ENCODE measurements at places on chromosomes 1 and 21. TPM values are rescaled to one million over a fixed set of nuclear protein-coding genes. Genes with fewer than 3 reads are reported as not detected.

SYT14 gene
- not detected for polyA plus RNA-seq

SPRR2A gene
- not detected for polyA plus RNA-seq

C1orf226 gene
- 16.9 TPM for polyA plus RNA-seq

KIF14 gene
- 0.13 TPM for polyA plus RNA-seq

F5 gene
- polyA plus RNA-seq = 106 TPM

CDK18 gene
- polyA plus RNA-seq = 2.4 TPM

ACTL8 gene
- polyA plus RNA-seq = not detected

HTR6 gene
- polyA plus RNA-seq = not detected

CD5L gene
- 7.9 TPM for polyA plus RNA-seq

CYP4A11 gene
- 582 TPM for polyA plus RNA-seq

SOX13 gene
- 7.8 TPM for polyA plus RNA-seq

POFUT2 gene
- polyA plus RNA-seq = 3.3 TPM

GCSAML gene
- polyA plus RNA-seq = not detected

C1orf53 gene
- polyA plus RNA-seq = 10.4 TPM

ELF3 gene
- 22.2 TPM for polyA plus RNA-seq

GIPC2 gene
- polyA plus RNA-seq = 7.9 TPM

GBP5 gene
- 1.5 TPM for polyA plus RNA-seq

APP gene
- polyA plus RNA-seq = 24.9 TPM

HRNR gene
- polyA plus RNA-seq = not detected

SESN2 gene
- polyA plus RNA-seq = 10.7 TPM

TTC34 gene
- 0.08 TPM for polyA plus RNA-seq

FOXD2 gene
- polyA plus RNA-seq = not detected

SEC22B gene
- 17.2 TPM for polyA plus RNA-seq

CA14 gene
- 2.0 TPM for polyA plus RNA-seq

ZNF593OS gene
- polyA plus RNA-seq = 0.32 TPM

ANKRD34A gene
- 0.06 TPM for polyA plus RNA-seq

CIART gene
- polyA plus RNA-seq = 2.0 TPM

DUSP23 gene
- 192 TPM for polyA plus RNA-seq

MFSD2A gene
- polyA plus RNA-seq = 257 TPM

RGS5 gene
- polyA plus RNA-seq = 4.7 TPM

MRAP gene
- polyA plus RNA-seq = not detected

ADGRB2 gene
- polyA plus RNA-seq = 0.05 TPM

FBXO28 gene
- polyA plus RNA-seq = 6.7 TPM

DCST1 gene
- not detected for polyA plus RNA-seq

ETV3L gene
- polyA plus RNA-seq = not detected

KRTAP21-2 gene
- not detected for polyA plus RNA-seq

IPP gene
- 2.7 TPM for polyA plus RNA-seq
